Fibroblast of villous mesenchyme (primary cell): ENCODE measurements at places on chromosomes 6 and 20. TPM values are rescaled to one million over a fixed set of nuclear protein-coding genes. Genes with fewer than 3 reads are reported as not detected.

PLCB4 gene
- total RNA-seq: 3.2 and 3.5 TPM in 2 replicates

TBX18 gene
- 3.0 and 6.8 TPM in 2 replicates for total RNA-seq

PPP2R5D gene
- 34.8 and 47.5 TPM in 2 replicates for total RNA-seq

NMBR gene
- total RNA-seq: not detected in 2 replicates

OR2H1 gene
- total RNA-seq: not detected in 2 replicates

SEL1L2 gene
- not detected in 2 replicates for total RNA-seq

UBE2V1 gene
- 88.1 and 90.2 TPM in 2 replicates for total RNA-seq

UNC5CL gene
- under 0.01 TPM in 2 replicates for total RNA-seq

AIF1 gene
- not detected in 2 replicates for total RNA-seq

GFOD1 gene
- 4.2 and 4.7 TPM in 2 replicates for total RNA-seq

PNLDC1 gene
- total RNA-seq: 0.32 TPM in 1 of 2 replicates, not detected in the other

TCF21 gene
- under 0.01 and 1.3 TPM in 2 replicates for total RNA-seq

ZBP1 gene
- total RNA-seq: not detected in 2 replicates

SCUBE3 gene
- total RNA-seq: 10.0 and 26.8 TPM in 2 replicates

SOBP gene
- total RNA-seq: 1.3 and 1.9 TPM in 2 replicates

GNAS gene
- total RNA-seq: 345 and 361 TPM in 2 replicates

EBF4 gene
- total RNA-seq: 2.6 and 3.5 TPM in 2 replicates

RAMACL gene
- total RNA-seq: 0.43 and 0.97 TPM in 2 replicates

PRKN gene
- total RNA-seq: 2.2 and 4.2 TPM in 2 replicates

FBXL4 gene
- 10.6 and 19.0 TPM in 2 replicates for total RNA-seq

RRAGD gene
- total RNA-seq: under 0.01 and 0.64 TPM in 2 replicates

NRSN2 gene
- 53.5 and 73.1 TPM in 2 replicates for total RNA-seq

NKAPL gene
- 0.64 and 1.7 TPM in 2 replicates for total RNA-seq

SLC22A16 gene
- not detected in 2 replicates for total RNA-seq

SLC52A3 gene
- total RNA-seq: not detected in 2 replicates

EFHC1 gene
- 15.8 and 21.6 TPM in 2 replicates for total RNA-seq
